ENCODE measurements at places on chromosomes 4 and X.

GRCh38 chr4:137124278-137124932, 407.9 kb downstream of the PCDH18 start:
- DNase-seq, result peak; percentile 54

DNA sequence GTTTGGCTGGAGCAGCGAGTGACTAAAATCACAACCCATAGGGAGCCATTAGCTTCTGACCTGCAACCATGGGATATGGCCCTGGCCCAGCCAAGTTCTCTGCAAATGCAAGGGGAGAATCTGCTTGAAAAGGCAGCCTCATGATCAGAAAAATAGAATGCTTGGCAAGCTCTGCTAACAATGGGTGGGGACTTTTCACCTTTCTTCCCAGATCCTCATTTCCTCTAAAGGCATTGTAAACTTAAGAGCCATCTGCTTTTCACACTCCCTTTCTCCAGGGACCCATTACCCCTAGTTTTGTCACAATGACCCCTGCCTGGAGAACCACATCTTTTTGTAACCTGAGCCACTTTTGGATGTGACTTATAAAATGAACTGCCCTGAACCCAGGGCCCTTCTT, 104.3 kb downstream of the PARM1 start:
- DNase-seq, result no peak

DNA sequence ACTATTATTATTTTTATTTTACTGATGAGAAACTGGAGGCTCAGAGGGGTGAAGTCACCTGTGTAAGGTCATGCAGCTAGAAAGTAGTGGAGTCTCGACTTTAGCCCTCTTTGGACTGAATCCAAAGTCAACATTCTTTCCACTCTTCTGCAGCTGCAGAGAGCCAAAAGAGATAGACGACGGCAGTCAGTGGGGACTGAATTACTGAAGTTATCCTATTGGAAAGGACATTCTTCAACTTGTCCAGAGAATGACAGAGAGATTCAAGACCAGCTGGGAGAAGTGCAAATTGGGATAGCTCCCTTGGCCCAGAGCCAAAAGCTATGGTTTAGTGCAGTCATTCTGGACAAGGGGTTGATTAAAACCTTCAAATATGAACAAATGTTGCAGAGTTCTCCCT, 42.5 kb downstream of the VGLL1 start:
- no peak for DNase-seq

DNA sequence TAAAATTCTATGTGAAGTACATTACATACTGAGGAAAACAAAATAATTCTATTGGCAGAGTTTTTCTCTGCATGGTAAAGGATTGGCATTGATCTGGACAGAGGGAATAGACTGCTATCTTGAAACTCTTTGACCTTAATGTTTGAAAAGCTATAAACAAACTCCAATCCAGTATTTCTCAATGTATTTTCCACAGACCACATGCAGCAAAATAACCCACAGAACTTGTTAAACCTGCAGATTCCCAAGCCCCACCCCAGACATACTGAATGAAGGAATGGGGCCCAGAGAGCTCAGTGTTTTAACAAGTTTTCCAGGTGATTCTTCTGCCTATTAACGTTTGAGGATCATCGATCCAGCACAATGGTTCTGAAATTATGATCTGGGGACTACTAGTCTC, 15.7 kb downstream of the RNF128 start:
- DNase-seq, result no peak

GRCh38 chr4:73258436-73258685, 237 bp downstream of the ANKRD17 start:
- no peak for DNase-seq

DNA sequence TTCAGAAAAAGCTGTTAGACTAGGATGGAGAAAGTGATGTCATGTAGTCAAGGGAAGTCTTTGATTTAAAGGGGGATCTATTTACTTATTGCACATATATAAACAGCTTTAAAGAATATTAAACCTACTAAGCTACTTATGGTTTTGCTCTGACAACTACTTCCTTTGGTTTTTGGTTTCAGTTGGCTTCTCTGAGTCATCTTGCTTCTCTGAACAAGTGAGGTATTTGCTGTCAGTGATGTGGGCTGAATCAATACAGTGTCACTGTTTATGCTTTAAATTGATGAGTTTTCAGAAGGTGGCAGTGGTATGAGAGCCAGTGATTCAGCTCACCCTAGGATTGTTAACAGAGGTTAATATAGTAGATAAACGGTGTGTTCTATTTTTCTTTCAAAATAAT, 75.1 kb downstream of the CEP44 start:
- DNase-seq, result no peak

DNA sequence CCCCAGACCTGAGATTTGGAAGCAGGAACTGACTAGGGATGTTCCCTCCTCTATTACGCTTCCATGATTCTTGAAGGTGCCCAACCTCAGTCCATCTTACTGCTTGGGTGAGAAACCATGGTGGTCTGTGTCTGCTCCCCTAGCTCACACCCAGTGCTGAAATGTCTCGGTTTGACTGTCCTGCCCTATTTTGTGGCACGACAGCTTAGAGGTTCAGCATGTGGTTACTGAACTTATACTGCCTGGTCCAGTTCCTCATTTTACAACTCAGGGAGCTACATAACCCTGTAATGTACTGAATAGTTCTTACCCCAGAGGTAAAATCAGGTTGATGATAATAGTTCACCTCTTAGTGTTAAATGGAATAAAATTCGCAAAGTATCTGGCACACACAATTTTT, 203.1 kb downstream of the RBM46 start:
- no peak for DNase-seq

GRCh38 chr4:176791591-176792325, 964 bp downstream of the VEGFC start:
- DNase-seq, result peak; percentile 46

DNA sequence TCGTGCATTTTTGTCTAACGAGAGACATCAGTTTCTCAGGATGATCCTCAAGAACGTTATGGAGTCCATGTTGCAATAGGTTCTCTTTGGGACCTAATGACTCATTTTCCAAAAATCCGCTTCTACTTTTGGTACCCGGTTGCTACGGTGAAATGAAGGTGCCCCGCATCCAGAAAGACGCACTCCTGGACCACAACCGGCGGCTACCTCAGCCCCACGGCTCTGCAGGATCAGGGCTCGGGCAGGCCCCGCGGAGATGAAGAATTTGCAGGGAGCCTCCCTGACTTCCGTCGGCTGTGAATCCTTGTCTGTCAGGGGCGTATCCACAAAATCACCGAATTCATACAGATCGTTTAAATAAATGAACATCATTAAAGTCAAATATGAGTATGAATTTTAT, 15.6 kb downstream of the GTPBP6 start:
- DNase-seq, result no peak

DNA sequence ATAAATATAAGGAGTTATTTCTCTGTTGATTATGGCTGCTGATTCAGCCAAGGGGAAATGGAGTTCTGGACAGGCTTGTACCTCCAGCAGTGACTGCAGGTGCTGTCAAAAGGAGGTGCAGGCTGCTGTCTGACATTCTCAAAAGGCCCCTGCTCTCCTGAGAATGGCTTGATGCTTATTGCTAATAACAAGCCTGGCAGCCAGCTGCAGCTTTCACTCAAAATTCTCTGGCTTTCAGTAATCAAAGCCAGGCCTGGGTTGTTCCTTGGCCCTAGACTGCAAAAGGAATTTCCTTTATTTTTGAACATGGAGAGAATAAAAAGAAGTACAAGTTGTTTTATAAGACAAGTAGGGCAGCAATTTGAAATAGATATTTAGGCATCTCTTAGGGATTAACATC, 575.9 kb downstream of the MID1IP1 start:
- DNase-seq, result no peak
